ENCODE measurements at places on chromosomes 7 and 10.

DNA sequence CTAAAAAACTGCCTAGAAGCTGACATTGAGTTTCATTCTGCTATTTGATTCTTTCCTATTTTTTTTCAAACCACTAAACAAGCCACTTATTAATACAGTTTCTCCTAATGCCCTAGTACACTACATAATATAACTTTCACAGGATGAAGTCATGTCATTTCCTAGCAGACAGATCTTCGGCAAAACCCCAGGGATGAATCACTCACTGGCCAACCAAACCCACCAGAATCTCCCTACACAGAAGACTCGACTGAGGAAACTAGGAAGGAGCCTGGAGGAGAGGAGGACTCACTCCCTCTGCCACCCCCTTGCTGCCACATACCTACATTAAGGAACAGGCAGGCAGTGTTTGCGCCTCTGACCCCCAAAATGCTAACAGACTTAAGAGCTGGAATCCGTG is 33.4 kb downstream of the XPNPEP1 start:
- no peak for DNase-seq

DNA sequence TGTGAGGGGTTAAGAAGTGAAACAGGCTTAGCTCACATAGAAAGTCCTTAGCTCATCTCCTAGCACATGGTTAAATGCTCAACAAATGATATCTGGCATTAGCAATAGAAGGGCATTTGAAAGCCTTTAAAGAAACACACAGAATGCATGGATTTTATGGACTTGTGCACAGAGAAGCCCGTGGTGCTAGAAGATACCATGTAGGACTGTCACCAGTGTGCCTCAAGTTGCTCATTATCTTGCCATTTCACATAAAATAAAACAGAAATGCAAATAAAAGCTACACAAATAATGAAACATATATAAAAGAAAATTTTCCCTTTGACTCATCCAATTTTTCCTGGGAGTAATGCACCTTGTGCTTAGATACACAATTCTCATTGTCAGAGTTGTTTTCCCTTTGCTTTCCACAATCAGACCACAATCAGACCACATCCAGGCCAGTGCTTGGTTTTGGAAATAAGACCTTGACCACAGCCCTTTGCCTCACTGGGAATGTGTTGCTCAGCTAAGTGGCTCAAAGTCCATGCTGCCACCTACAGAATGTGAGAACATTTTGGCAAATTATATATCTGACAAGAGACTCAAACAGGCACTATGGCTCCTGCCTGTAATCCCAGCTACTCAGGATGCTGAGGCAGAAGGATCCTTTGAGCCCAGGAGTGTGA is 9.5 kb upstream of the WDR11 start:
- DNase-seq, result no peak

DNA sequence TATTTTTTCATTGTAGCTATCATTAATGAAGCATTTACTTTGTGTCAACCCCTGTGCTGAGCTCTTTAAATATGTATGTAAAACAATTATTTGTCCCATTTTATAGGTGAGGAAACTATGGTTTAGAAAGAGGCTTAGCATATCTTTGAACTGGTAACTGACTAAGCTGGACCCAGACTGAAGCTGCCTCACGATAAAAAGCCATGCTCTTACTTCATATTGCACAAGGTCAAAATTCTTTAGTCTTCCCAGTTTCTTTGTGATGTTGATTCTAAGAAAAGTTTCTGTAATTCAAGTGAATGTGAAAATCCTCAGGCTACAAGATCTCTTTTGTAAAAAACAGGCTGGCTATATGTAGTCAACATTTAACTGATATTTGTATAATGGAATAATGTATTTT is 46.6 kb upstream of the SLC16A12 start:
- no peak for DNase-seq

DNA sequence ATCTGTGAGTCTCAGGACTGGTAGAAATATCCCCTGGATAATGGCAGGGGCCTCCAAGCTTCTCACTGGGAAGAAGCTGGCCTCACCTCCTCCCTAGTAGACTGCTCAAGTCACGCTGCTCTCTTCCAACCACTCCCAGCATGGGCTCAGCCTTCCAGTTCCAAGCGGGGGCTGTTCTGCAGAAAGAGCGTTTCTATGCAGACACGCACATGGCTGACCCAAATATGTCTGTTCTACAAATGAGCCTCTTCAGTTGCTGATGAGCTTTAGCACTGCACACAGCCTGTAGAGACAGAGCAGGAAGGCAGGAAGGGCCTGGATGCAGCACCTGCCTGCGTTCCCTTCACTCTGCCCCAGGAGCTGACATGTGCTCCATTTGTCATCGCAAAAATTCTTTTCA is 523.9 kb upstream of the MGMT start:
- peak; percentile 71 for DNase-seq

DNA sequence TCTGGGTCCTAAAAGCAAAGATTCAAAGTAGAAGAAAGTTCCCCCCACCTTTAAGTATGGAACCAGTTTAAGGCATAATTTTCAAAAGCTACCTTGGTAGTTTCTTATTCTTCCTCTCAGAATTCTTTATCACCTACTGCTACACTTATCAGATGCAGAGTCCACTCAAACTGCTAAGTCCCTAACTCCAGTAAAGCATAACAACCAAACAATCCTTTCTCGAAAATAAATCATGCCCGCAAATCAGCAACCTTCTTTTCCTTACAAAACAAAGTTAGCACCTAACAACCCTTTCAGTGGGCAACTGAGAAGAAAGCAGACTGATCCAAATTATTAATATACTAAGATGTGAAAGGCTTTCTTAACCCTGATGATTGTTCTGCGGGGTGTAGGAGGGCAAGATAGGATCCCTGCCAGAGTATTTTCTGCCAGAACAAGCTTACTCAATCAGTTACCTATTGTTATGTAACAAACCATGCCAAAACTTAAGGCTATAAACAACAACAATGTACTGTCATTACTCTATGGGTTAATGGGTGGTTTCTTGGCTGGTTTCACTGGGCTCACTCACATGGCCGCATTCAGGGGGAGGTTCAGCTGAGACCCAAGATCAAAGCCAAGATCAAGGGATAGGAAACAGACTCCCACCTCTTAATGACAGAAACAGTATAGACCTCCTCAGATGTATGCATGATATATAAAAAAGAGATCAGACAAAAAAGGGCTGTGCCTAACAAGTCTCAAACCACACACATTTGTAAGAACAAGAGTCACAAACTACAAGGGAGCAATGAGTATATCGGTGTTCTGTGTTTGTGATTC is 42.0 kb downstream of the CCDC6 start:
- DNase-seq, result no peak

DNA sequence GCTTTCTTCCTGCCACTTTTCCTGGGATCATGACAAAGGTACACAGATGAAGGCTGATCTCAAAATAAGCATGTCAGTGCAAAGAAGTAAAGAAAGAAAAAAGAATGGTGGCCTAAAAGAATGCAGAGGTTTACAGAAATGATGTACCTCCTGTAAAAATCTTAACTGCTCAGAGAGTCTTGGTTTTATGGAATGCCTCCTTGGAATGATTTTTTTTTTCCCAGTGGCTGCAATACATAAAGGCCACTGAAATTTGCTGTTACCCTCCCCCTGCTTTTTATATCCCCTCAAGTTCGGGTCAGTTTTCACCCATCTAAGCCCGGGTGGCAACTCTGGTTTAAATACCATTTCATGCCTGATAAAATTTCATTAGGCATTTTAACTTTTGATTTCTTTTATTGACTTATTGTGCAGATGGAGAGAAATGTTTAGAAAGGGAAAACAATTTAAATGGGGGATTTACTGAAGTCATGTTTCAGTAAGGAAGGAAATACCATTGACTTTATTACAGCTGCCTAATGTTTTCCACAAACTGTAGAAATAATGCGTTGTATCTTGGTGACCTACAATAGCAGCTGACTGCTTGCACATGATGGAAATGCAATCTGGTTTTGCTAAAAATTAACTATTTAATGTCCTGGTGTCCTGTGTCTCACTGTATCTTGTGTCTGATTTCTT is 102.5 kb downstream of the SAMD9 start:
- peak; percentile 93 for DNase-seq

Measured in muscle of leg (tissue), 16 donors.